ENCODE measurements at places on chromosomes 16 and 17. TPM values are rescaled to one million over a fixed set of nuclear protein-coding genes. Genes with fewer than 3 reads are reported as not detected.

ZNF778 gene
- total RNA-seq = 18.1 TPM

LDHD gene
- 10.6 TPM for total RNA-seq

XAF1 gene
- total RNA-seq = not detected

CASKIN2 gene
- 21.5 TPM for total RNA-seq

TEKT3 gene
- total RNA-seq = 1.6 TPM

MARVELD3 gene
- 32.7 TPM for total RNA-seq

ACSM3 gene
- total RNA-seq = 13.4 TPM

CDYL2 gene
- total RNA-seq = 4.3 TPM

LITAFD gene
- total RNA-seq = not detected

TEDC2 gene
- total RNA-seq = 98.9 TPM

AFMID gene
- total RNA-seq = 47.5 TPM

TEKT1 gene
- total RNA-seq = not detected

FN3K gene
- total RNA-seq = 12.9 TPM

CHAD gene
- not detected for total RNA-seq

HCRT gene
- total RNA-seq = not detected

PIK3R5 gene
- 9.4 TPM for total RNA-seq

KRTAP17-1 gene
- not detected for total RNA-seq

SLC52A1 gene
- 1.3 TPM for total RNA-seq

KCNJ16 gene
- total RNA-seq = not detected

KRTAP1-5 gene
- total RNA-seq = not detected

DERL2 gene
- 65.0 TPM for total RNA-seq

CCL8 gene
- total RNA-seq = not detected

HERPUD1 gene
- total RNA-seq = 42.7 TPM

BAIAP3 gene
- total RNA-seq = 23.0 TPM

HBM gene
- not detected for total RNA-seq

CACNG4 gene
- total RNA-seq = 4.1 TPM

PDILT gene
- total RNA-seq = not detected

TAT gene
- total RNA-seq = not detected

ARHGAP44 gene
- total RNA-seq = 10.1 TPM

AIPL1 gene
- total RNA-seq = 0.17 TPM

PRSS36 gene
- total RNA-seq = 1.3 TPM

MYH8 gene
- not detected for total RNA-seq

CRK gene
- total RNA-seq = 59.8 TPM

DOC2A gene
- 10.0 TPM for total RNA-seq

EMC8 gene
- 69.4 TPM for total RNA-seq

SHISA6 gene
- total RNA-seq = 0.52 TPM

NXPH3 gene
- total RNA-seq = 4.7 TPM

COPZ2 gene
- total RNA-seq = not detected

APOH gene
- total RNA-seq = not detected

KRT17 gene
- 0.63 TPM for total RNA-seq

XYLT1 gene
- 24.7 TPM for total RNA-seq

OTOP2 gene
- total RNA-seq = not detected
